ENCODE measurements at places on chromosomes 16 and 17.

- DNase-seq: peak; percentile 85
Observed at GRCh38 chr17:45320931-45321461, 4.2 kb upstream of the MAP3K14 start.

DNA sequence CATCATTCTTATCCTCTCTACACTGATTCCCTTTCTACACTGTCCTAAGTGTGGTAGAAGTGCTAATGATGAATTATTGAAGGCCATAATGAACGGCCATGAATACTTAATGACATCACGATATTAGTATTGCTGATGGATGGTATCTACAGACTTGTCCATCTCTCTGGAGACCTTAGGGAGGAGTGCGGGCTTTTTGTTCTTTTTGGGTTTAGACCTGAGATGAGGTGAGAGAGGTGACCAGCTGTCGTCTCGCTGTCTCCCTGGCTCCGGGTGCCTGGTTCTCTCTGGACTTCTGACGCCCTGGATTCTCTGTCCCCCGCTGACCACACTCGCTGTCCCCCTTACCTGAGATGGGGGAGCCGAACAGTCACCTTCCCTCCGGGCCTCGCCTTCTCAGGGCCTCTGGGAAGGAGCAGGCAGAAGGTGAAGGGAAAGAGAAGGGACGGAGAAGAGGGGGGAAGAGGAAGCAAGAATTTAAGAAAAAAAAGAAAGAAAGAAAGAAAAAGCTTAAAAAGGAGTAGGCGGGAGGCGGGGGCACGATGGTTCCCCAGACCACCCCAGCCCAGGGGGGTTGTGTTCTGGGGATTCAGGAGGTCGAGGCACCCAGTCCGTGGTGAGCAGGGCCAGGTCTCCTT is 17.1 kb downstream of the SGCA start:
- DNase-seq: no peak

GRCh38 chr17:33832262-33832661 is 422.8 kb upstream of the CCL2 start:
- no peak for DNase-seq

- DNase-seq: no peak
Observed at GRCh38 chr17:29150161-29150560, 30.0 kb downstream of the MYO18A start.

GRCh38 chr17:42698736-42699414 is 16.5 kb downstream of the CNTNAP1 start:
- DNase-seq: peak; percentile 68

GRCh38 chr16:17370223-17370707 is 100.5 kb downstream of the XYLT1 start:
- DNase-seq: no peak

DNA sequence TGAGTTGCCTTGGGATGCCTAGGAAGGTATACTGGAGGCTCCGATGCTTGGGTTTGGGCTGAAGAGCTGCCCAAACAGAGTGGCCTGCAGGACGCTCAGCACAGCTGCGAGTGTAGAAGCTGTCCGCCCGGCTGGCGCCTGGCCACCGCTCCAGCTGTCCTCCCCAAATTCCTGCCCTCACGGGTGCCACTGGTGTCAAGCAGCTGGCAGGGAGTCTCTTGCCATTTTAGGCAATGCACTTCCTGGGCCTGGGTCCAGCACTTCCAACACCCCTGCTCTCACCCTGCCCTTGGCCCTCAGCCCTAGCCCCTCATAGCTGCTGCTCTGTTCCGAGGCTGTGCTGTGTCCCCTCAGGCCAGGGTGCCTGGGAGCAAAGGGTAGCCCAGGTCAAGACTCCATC is 5.2 kb upstream of the PKMYT1 start:
- no peak for DNase-seq

DNA sequence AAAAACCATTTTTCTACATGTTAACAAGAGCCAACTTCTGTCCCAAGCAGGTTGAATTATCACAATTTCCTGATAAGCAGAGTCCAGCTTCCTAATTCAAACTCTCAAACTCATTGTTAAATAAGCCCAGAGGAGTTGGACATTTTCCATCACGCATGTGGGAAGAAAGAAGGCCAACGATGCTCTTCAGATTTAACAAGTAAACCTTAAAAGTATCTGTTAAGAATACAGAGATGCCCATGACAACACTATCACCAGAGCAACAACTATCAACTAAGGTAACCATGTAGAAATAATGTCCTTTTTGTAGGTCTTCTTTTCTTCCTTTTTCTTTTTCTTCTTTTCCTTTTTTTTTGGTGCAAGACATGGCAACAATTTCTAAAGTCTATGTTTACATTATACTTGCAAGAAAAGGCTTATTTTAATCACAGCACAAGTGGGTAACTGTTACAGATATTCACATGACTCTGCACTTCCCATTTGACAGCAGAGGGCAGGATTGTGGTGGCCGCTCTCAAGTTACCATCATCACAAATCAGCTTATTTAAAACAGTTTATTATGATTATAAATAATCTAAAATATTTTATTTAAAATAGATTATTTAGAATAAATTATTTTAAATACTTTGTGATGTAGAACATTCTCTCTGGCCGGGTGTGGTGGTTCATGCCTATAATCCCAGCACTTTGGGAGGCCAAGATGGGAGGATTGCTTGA is 35.7 kb upstream of the DHRS7B start:
- DNase-seq: no peak

GRCh38 chr16:89332243-89332901 is 114.9 kb downstream of the ZNF778 start:
- DNase-seq: no peak

DNA sequence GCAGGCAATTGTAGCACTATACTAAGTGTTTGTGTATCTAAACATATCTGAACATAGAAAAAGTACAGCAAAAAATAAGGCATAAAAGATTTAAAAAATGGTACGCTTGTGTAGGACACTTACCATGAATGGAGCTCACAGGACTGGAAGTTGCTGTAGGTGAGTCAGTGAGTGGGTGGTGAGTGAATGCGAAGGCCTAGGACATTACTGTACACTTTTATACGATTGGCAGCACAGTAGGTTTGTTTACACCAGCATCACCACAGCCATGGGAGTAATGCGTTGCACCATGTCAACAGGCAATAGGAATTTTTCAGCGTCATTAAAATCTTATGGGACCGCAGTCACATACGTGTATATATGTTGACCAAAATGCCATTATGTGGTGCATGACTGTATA is 45.6 kb downstream of the DNAH9 start:
- no peak for DNase-seq

DNA sequence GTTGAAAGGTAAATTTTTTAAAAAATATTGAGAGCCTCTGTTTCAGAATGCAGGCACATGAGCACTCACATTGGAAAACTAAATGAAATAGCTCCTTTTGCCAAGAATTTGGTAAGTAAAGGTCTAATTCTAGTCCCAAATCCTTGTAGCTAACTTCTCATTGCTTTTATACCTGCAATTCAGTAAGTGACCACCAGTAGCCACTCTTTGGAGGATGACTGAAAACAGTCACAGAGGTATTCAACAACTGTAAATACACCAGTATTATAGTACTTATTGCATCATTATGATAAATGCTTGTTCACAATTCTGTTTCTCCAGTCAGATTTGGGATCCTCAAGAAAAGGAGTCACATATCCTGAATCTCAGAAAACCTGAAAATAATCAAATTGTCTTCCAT is 562.4 kb upstream of the CDH11 start:
- no peak for DNase-seq

DNA sequence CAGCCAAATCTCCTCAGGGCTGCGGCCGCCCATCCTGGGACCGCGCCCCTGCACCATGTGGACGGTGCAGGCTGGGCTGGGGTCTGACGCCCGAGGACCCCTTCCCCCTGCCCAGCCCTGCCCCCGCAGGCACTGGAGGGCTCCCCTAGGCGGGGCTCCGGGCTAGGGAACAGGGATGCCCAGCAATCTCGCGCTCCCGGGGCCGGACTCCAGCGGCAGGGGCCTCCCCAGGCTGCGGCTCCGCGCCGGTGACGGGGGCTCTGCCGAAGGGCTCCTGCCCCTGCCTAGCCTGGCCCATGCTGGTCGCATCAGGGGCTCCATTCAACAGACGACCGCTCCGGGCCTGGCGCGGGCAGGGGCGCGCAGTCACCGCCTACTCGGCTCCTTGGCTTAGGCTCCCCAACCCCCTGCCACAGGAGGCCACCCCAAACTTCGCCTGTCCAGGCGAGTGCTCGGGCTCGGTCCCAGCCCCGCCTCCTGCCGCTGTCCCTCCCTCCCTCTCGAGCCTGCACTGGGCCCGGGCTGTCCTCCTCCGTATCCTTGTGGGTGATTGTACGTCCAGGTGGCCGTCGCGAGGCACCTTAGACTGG is 27.4 kb upstream of the ADORA2B start:
- no peak for DNase-seq
